ENCODE measurements at places on chromosomes 5 and 9.

GRCh38 chr9:126126807-126127206 is 199.8 kb upstream of the MVB12B start:
- DNase-seq, result no peak

- DNase-seq, result no peak
These were observed 357.8 kb downstream of the ICE1 start for GRCh38 chr5:5780253-5780652.

DNA sequence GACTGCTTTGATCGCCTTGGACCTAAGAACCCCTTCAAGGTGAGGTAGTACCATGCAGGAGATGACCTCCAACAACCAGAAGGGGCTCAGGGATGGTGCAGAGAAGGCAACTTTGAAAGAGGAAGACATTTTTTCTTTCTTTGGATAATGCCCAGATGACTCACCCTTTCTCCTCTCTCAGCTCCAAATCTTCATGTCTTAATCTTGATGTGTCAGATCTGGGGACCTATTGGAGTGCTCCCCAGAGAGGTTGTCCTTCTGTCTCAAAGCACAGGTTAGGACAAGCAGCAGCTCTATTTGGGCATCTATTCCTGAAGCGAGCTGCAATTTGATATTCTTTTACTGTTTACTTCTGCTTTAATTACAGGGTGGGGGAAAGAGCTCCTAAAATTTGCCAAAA is 229.9 kb upstream of the MAP3K1 start:
- no peak for DNase-seq

GRCh38 chr9:103802068-103802467 is 292.0 kb upstream of the SMC2 start:
- no peak for DNase-seq

GRCh38 chr9:8817335-8817734 is 1017.8 kb upstream of the DMAC1 start:
- DNase-seq, result no peak
